ENCODE measurements at places on chromosomes 1 and 21.

DNA sequence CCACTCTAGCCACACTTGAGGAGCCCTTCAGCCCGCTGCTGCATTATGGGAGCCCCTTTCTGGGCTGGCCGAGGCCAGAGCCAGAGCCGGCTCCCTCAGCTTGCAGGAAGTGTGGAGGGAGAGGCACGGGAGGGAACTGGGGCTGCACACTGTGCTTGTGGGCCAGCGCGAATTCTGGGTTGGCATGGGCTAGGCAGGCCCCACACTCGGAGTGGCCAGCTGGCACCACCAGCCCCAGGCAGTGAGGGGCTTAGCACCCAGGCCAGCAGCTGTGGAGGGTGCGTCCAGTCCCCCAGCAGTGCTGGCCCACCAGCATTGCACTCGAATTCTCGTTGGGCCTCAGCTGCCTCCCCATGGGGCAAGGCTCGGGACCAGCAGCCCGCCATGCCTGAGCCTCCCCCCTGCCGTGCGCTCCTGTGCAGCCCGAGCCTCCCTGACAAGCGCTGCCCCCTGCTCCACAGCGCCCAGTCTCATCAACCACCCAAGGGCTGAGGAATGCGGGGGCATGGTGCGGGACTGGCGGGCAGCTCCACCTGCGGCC lies 785.9 kb upstream of the TPTE start:
- DNase-seq: no peak

DNA sequence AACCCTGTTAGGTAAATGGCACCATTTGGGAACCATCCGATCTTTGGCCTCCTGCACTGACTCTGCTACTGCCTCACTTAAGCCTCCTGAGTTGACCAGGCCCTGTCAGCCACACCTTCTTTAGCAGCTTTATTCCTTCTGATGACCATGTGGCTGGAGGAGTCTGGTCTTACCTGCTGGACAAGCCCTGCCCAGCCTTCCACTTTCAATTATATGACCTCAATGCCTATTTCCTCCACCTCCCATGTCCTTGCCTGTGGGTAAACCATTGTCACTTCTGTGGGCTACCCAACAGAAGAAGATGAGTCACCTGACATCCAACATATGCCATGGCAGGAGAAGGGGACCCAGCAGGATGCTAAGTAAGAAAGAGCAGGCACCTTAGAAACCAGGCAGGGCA lies 393.8 kb downstream of the NTNG1 start:
- no peak for DNase-seq

DNA sequence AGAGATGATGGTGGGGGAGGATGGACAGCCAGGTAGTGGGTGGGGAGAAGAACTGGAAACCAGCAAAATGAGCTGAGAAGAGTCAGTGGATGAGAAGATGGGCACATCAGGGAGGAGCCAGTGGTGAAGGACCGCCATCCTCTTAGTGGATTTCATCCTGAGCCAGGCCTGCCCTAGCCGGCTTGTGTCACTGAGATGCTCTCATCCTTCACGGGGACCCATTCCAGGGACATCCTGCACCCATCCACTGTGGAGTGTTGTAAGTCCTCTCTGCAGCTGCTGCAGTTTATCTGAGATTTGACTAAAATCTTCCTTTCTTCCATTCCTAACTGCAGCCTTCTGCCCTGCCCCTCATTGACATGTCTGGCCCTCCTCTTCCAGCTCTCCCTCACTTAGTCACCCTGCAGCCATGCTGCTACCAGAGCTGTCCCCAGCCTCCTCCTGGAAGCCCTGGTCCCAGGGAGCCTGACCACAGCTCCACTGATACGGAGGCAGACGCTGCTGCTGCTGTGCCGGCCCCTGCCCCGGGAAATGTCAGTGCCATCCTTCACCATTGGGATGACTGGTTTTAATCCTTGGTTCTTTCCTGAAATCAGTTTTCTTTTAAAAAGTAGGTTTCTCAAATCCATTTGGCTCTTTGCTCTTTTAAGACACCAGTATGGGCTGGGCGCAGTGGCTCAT lies 33.2 kb downstream of the STUM start:
- no peak for DNase-seq

GRCh38 chr1:15916417-15916816 lies 59.5 kb downstream of the ZBTB17 start:
- no peak for DNase-seq

DNA sequence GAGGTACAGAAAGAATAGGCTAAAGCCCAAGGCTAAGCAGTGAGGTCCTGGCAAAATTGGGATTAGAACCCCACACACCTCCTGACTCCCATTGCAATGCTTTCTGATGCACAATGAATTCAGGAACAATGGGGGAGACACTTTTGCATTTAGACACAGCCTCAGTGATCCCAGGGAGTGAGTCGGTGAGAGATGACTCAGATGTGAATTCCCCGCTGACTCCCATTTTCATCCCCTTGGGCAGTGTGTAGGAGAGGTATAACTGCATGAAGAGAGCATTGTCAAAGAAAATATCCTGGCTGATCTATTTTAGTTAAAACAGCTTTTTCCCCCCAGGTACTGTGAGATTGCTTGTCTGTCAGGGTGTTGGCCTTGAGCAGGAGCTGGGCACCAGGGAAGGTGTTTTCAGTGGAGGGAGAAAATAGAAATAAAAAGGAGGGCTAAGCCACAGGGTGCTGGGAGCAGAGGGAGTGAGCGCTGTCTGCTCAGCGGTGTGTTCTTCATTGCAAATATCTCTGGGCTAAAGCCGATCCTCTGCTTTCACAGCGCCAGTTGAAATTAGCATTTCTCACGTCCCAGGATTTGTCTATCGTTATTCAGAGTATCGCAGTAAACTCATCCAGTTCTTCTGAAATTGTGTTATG lies 247.7 kb upstream of the PTBP2 start:
- DNase-seq: no peak

GRCh38 chr1:40309374-40310128 lies 7.5 kb downstream of the COL9A2 start:
- no peak for DNase-seq

DNA sequence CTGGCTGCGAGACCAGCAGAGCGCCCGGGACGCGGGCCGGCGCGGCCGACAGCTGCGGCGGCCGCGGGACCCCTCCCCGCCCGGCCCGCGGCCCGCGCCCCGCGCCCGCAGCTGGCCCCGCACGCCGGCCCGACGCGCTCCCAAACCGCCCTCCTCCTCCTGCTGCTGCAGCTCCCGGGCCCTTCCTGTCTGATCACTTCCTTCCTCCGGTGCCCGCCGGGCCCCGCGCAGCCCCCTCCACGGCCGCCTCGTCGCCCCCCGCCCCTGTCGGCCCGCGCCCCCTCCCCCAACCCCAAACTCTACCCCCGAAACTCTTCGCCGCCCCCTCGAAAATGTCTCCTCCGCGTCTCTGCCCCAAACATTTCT lies 594 bp downstream of the LUZP1 start:
- no peak for DNase-seq

- DNase-seq: no peak
Observed at GRCh38 chr1:192573499-192573898, 2.1 kb upstream of the RGS1 start.

GRCh38 chr1:84936116-84936810 lies 43.3 kb upstream of the LPAR3 start:
- DNase-seq: peak; percentile 64

- DNase-seq: peak; percentile 83
Observed at GRCh38 chr1:204072931-204073836, at the start of gene SOX13. Gene SOX13 (plus strand): TSS chr1:204073115. CDS start chr1:204112916, 39,801 bp downstream.

DNA sequence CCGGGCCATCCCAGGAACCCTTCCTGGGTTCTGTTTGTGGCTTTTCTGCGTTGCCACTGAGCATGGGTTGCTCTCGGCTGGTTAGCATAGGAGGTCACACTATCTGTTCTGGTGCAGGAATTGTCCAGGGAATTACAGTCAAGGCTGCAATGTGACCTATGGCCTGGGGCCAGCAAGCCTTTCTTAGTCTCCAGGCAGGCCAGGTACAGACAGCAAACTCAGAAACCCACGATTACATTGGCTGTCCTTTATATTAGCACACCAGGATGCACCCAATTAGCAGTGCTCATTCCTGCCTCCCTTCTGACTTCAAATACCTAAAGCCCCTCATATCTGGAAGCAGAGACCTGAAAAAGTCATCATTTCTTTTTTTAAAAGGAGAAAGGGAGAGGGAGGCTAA lies 55.2 kb downstream of the CD247 start:
- DNase-seq: no peak

DNA sequence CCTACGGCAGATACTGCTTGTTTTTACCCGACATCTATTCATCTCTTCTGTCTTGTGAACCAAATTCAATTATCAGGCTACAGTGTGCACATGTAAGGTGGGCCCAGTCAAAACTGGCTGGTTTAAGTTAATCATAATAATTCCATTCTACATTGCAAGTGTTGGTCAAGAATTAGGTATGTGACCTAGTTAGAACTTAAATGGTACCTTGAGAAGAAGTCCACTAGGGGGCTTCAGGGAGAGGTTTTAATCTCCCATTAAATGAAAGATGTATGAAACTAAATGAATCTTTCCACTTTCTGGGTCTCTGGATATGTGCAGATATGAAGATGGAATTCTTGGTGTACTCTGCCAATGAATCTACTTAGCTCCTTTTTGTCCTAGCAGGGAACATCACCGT lies 187.1 kb downstream of the CDC42BPA start:
- DNase-seq: no peak

- DNase-seq: peak; percentile 41
Observed at GRCh38 chr1:236759252-236759859, 35.7 kb upstream of the MTR start.

DNA sequence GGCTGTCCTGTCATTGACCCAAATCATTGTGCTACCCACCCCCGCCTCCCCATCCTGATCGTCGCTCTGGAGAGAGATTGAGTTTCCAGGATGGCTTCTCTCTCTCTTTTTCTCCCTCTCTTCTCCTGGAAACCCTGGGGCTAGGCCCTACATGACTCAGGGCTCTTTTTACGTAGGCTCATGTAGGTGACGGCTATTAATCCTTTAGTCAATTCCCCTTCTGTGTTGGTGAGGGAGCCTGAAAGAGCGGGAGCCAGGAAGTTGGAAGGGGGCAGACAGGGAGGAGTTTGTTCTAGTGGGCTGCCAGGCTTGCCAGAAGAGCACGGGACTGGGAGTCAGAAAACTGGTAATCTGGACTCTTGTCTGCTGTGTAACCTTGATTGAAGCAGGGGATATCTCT lies 9.7 kb downstream of the ATP2B4 start:
- DNase-seq: no peak

- DNase-seq: no peak
Observed at GRCh38 chr1:202161151-202162046, 997 bp upstream of the PTPN7 start.

DNA sequence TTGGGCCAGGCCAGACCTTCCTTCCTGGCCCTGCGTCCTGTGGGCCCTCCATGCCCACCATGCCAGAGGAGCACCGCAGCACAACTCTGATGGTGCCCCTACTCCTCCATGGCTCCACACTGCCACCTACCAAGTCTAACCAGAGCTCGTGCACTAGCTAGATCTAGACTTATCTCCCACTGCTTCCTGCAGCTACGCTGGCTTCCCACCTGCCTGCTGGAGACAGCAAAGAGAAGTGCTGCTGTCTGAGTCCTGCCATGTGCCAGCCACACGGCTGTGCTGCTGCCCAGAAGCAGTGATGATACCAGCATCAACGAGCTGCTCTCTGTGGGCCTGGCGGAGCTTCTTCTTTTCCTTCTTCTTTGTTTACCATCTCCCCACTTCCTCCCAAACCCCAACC lies 4.5 kb downstream of the GUCA2B start:
- DNase-seq: no peak

GRCh38 chr1:18390953-18391352 lies 89.8 kb upstream of the KLHDC7A start:
- DNase-seq: no peak

- no peak for DNase-seq
Observed at GRCh38 chr21:43800566-43800965, 11.2 kb downstream of the RRP1 start.

- peak; percentile 23 for DNase-seq
Observed at GRCh38 chr1:8814865-8815264, 2.6 kb downstream of the RERE start.

GRCh38 chr21:38869946-38870345 lies 64.2 kb downstream of the ETS2 start:
- DNase-seq: no peak

DNA sequence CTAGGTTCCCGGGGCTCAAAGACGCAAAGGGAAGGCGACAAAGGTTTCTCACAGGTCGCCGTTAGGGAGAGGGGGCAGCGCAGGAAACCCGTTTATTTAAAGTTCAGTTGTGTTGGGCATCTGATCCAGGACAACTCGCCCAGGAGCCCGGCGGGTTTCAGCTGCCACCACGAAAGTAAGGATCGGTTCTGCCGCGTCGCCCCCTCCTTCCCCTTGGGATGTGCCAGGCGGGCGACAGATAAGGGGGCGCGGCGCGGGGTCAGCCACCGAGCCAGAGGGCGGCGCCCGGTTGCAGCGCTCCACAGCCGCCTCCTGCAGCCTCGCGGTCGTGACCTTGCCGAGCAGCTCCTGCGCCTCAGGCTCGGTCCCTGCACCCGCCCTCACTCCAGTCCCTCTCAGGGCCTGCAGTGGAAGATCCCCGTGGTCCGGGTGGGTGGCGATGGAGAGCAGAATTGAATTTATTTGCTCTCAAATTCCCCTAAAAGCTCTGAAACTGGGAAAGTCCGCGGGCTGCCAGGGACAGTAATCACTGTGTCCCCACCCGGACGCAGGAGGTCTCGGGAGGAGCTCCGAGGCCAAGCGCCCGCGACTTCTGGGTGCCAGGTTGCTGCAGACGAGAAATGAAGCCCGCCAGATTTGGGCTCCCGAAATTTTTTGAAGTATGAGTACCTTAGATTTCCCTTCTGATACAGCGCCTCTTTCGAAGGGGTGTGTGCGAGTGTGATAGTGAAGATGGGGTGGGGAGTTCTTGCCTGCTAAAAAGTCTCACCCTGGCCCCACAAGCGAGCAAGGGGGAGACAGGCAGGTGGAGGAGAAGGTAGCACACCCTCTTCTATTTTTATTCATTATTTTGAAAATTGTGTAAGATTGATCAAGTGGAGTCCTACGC lies 28.4 kb upstream of the NFIA start:
- no peak for DNase-seq

DNA sequence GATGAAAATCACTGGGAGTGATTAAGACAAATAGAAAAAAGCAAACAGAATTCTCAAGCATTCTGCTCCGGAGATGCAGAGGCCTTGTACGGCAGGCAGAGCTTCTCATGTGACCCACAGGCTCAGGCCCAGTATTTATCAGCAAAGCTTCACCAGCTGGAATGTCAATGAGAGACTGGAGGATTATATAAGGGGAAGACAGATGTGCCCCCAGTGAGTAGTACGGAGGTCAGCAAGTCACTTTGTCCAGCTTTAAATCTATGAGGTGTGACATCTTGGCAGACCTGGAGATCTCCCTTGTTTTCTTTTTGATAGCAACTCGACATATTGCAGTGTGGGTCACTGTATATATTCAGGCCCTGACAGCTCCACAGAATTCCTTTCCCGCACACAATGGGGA lies 106.8 kb downstream of the HHIPL2 start:
- DNase-seq: no peak

- no peak for DNase-seq
Observed at GRCh38 chr1:184840596-184840995, 85.9 kb upstream of the EDEM3 start.
